Type B pancreatic cell (in vitro differentiated cells): ENCODE measurements at places on chromosomes 16 and 17. TPM values are rescaled to one million over a fixed set of nuclear protein-coding genes. Genes with fewer than 3 reads are reported as not detected.

- DNase-seq = no peak
Observed at GRCh38 chr17:8150194-8151119, 1.7 kb downstream of the PER1 start.

GRCh38 chr17:50558941-50559614 is 1.4 kb upstream of the CACNA1G start:
- no peak for DNase-seq

- no peak for DNase-seq
Observed at GRCh38 chr17:11668618-11669017, 70.3 kb downstream of the DNAH9 start.

- DNase-seq = no peak
Observed at GRCh38 chr17:2803386-2803785, 7.1 kb downstream of the RAP1GAP2 start.

The UBE2I gene
- total RNA-seq = 157 and 170 TPM in 2 replicates

DNA sequence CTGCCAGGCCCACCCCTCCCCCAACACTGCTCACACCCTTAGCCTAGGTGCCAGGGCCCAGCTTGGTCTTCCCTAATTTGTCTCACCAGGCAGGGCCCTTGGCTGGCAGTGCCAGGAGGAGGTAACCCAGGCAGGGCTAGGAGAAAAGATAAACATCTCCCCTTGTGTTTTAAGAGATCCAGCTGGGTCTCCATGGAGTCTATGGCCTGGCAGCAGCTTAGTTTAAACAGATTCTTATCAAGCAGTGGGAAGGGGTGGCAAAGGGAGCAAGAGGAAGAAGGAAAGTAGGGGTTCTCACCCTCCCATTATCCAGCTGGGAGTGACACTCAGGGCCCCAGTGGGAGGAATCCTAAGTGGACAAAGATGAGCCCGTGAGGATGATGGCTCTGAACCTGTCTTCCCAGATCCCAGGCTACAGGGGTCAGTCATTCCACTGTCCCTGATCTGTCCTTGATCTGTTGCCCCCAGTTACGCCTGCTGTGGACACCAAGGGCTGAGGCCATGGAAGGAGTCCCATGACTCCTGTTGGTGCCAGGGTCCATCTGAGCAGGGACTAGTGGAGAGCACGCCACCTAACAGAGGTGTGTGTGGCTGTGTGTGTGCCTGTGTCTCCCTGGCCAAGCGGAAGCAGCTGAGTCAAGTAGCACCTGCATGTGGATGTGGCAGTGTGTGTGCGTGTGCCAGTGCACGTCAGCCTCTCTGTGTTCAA is 47.4 kb upstream of the MEIOC start:
- DNase-seq = no peak

DNA sequence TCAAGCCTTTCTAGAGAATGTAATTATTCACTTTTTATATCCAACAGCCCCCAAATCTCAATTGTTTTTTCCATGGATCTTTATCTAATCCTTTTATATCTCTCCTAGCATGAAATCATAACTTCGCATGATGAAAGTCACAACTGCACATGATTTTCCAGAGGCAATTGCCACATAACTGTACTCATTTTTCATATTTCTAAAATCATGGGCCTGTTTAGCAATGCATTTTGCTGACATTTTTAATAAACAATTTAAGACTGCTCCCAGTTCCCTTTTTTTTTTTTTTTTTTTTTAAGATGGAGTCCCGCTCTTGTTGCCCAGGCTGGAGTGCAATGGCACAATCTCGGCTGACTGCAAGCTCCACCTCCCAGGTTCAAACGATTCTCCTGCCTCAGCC is 83.5 kb downstream of the VMP1 start:
- DNase-seq = no peak

The ABCA3 gene
- total RNA-seq = 10.5 and 12.5 TPM in 2 replicates
